Esophagus mucosa (tissue), 1 donor: ENCODE measurements at places on chromosomes 2 and 18. TPM values are rescaled to one million over a fixed set of nuclear protein-coding genes. Genes with fewer than 3 reads are reported as not detected.

Gene ITPRIPL1
- total RNA-seq = 1.8 TPM

GRCh38 chr2:29235411-29235810 is 120.2 kb downstream of the CLIP4 start:
- no peak for ATAC-seq

GRCh38 chr2:224111576-224111975 is 72.5 kb upstream of the SERPINE2 start:
- no peak for ATAC-seq

DNA sequence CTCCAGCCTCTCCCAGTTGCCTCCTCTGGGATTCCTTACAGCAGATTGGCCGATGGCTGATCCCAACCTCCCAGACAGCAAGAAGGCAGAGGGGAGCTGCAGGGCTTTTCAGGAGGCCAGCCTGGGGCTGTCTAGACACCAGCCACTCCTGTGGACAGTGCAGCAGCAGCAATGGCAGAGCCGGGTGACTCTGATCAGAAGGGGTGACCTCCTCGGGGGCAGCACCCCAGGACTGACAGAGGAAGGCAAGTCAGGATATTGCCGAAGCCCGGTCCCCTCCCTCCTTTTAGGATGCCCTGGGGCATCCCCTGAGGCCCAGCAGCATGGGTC is 84.5 kb downstream of the INHBB start:
- ATAC-seq = no peak
